Memory B cell (primary cell): ENCODE measurements at places on chromosomes 12 and 14.

- peaks cover 10% of the 10 kb centered on the region for H3K4me1 ChIP-seq
- H3K27ac ChIP-seq = no peak overlapping the region
- no peak overlapping the region for H3K4me3 ChIP-seq
- no peak for DNase-seq
- H3K36me3 ChIP-seq = no peaks in the 10 kb centered on the region
- H3K27me3 ChIP-seq = peaks cover 21% of the 10 kb centered on the region
These were observed 20.3 kb downstream of the SOCS2 start for GRCh38 chr12:93592641-93593406.

GRCh38 chr12:103848143-103848542 lies 7.1 kb upstream of the NT5DC3 start:
- H3K4me1 ChIP-seq = no peaks in the 10 kb centered on the region
- H3K36me3 ChIP-seq = no peaks in the 10 kb centered on the region
- H3K27me3 ChIP-seq = peaks cover 2% of the 10 kb centered on the region
- H3K27ac ChIP-seq = no peak overlapping the region
- H3K4me3 ChIP-seq = no peak overlapping the region

- no peaks in the 10 kb centered on the region for H3K4me1 ChIP-seq
- H3K27ac ChIP-seq = no peak overlapping the region
- peaks cover 1% of the 10 kb centered on the region for H3K36me3 ChIP-seq
- peaks cover 16% of the 10 kb centered on the region for H3K27me3 ChIP-seq
- no peak overlapping the region for H3K4me3 ChIP-seq
These were observed 68.6 kb downstream of the HMGA2 start for GRCh38 chr12:65892841-65893251.

DNA sequence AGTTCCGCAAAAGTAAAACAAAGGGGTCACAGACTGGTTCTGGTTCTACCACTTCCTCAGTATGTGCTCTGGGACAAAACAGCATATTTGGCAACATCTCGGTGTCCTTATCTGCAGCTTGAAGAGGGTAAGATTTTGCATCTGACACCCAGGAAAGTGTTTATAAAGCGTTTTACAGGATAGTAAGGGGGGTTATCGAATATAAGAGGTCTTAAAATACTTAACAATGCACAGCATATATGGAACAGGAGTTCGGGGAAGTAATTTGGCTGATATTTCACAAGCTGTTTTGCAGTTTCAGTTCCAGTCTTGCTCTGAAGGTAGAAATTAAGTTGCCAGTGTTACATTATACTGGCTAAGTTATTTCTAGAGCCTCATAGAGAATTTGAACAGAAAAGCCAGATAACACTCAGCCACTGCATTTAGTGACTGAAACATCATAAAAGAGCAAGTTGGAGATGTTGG lies 904 bp upstream of the MAP4K5 start:
- no peak for DNase-seq
- peaks cover 25% of the 10 kb centered on the region for H3K4me1 ChIP-seq
- no peaks in the 10 kb centered on the region for H3K27me3 ChIP-seq
- H3K27ac ChIP-seq = peak overlapping the region; percentile 78
- H3K4me3 ChIP-seq = peak overlapping the region; percentile 90
- H3K36me3 ChIP-seq = peaks cover 10% of the 10 kb centered on the region

GRCh38 chr12:3996322-3996721 lies 123.1 kb upstream of the PARP11 start:
- H3K4me3 ChIP-seq = no peak overlapping the region
- H3K36me3 ChIP-seq = peaks cover 3% of the 10 kb centered on the region
- peak overlapping the region; percentile 89 for H3K27ac ChIP-seq
- peaks cover 6% of the 10 kb centered on the region for H3K4me1 ChIP-seq

- peaks cover 4% of the 10 kb centered on the region for H3K27me3 ChIP-seq
- no peak overlapping the region for H3K4me3 ChIP-seq
- DNase-seq = no peak
- no peaks in the 10 kb centered on the region for H3K4me1 ChIP-seq
These were observed 21.3 kb upstream of the LDHB start for GRCh38 chr12:21678959-21679358.

DNA sequence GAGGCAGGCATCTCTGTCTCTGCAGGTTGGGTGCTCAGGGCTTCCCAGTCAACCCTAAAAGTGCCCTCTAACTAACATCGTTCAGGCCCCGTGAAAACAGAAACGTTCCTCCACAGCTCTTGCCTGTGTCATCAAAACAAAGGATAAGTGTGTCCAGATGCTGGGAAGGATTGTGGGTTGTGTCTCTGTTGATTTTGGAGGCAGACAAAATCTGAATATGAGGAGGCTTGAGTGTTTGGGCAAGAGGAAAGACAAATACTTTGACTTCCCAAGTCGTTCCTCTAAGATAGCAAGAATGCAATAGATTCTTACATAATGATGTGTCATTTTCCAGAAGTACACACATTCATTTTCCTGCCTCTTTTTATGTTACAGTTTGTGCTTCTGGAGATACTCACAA lies 52.9 kb downstream of the SERPINA3 start:
- H3K36me3 ChIP-seq = no peaks in the 10 kb centered on the region
- H3K27ac ChIP-seq = no peak overlapping the region

DNA sequence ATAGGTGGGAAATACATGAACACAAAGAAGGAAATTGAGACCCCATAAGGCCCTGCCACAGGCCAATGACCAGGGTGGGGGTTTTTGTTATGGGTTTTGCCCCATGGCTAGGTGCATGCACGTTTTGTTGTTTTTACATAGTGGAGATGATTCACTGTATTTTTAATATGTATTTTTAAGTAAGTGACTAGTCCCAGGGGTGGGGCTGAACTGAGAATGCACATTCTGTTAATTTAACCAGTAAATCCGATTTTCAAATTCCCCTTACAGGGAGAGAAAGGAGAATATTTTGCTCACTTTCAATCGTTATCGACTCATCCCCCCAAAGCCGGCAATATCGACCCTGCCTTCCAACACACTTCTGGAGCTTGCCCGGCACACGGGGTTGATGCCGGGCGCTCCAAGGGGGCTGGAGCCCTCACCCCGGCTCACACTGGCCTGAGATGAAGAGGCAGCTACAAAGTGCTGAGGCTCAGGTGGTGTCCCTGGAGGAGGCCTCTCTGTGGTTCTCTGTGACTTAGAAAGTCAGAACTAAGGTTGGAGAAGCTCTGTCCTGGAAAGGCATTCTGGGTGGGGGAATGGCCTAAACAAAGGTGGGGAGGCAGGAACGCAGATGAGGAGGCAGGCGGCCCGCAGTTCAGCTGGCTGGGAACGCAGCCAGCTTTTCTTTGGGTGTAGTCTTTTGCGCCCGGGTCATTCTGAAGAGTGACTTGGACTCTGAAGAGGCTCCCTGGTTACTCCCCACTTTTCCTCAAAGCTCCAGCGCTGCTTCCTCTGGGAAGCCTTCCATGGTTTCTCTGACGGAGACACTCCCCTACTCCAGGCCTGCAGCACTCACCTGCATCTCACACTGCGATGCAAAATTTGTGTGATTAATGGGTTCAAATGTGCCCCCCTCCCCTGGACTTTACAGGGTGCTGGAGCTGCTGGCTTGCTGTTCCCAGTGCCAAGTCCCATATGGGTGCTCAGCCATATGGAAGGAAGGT lies 50.7 kb upstream of the DLK1 start:
- DNase-seq = no peak
- H3K36me3 ChIP-seq = no peaks in the 10 kb centered on the region
- peaks cover 4% of the 10 kb centered on the region for H3K4me1 ChIP-seq
- H3K27ac ChIP-seq = no peak overlapping the region

DNA sequence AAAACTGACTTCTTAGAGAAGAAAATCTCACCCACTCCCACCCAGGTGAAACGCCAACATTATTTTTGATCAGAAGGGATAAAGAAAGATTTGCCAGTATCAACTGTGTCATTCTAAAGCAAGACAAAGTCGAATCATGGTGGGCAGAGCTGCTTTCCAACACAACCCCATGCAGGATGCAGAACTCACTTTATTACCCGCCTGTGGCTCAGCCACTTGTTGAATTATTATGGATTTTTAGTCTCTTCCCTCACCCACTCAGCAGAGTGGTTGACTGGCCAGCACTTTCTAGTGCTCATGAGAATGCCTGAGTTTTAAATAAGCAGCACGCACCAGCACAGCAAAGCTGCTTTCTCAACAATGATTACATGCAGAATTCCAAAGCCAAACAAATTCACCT lies 32.1 kb downstream of the CRACR2A start:
- H3K4me1 ChIP-seq = peaks cover 15% of the 10 kb centered on the region
- no peak for DNase-seq
- peaks cover 33% of the 10 kb centered on the region for H3K36me3 ChIP-seq

- no peak for DNase-seq
- no peaks in the 10 kb centered on the region for H3K4me1 ChIP-seq
- no peaks in the 10 kb centered on the region for H3K36me3 ChIP-seq
- no peak overlapping the region for H3K27ac ChIP-seq
- H3K27me3 ChIP-seq = no peaks in the 10 kb centered on the region
- H3K4me3 ChIP-seq = no peak overlapping the region
These were observed 211.3 kb upstream of the NAV3 start for GRCh38 chr12:77619425-77619824.

DNA sequence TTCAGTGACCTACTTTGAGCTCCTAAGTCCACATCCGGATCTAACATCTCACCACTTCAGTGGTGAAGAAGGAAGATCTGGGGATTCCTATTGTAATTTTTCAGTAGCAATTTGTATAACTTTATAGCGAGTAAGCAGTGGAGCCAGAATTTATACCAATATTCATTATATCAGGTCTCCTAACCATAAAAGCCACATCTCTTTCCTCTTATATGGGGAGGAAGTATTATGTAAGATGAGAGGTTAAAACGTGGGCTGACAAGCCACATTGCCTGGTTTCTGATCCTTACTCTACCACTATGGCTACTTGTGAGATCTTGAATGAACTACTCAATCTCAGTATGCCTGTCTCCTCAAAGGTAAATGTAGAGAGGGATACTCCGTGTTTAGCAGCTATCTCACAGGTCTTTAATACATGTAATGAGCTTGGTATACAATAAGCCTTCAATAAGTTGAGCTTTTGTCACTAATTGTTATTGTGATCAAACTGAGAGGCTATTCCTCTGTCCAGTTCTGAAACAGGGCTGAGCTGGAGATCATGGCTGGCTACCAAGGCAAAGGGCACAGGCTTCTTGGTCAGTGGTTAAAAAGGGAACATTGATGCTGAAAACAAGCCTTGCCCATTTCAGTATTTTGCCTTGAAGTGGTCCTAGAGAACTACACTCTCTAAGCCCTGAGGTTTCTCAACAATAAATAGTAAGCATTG lies 3.3 kb upstream of the TMEM117 start:
- no peak for DNase-seq
- no peaks in the 10 kb centered on the region for H3K36me3 ChIP-seq
- no peak overlapping the region for H3K27ac ChIP-seq
- H3K27me3 ChIP-seq = no peaks in the 10 kb centered on the region
- no peak overlapping the region for H3K4me3 ChIP-seq

- peak overlapping the region; percentile 93 for H3K27ac ChIP-seq
- peaks cover 54% of the 10 kb centered on the region for H3K4me1 ChIP-seq
- peak; percentile 25 for DNase-seq
- no peaks in the 10 kb centered on the region for H3K27me3 ChIP-seq
These were observed 69.2 kb downstream of the RASSF3 start for GRCh38 chr12:64679487-64680001.

DNA sequence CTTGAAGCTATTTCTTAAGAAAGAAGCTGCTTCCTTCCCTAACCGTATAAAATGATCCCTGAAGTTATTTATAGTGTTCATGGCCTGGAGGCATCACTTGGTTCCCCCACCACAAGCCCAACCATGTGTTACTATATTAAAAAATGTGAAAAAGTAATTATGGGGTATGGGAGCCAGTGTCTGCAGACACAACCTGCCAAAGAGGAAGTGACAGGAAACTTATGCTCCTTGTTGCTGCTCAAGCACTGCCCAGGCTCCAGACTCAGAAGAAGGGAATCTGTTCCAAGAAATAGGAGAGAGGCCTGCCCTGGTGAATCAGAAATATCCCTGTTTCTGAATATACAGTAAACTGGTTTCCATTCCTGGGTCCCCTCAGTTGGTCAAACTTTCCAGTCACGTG lies 217.2 kb upstream of the BMP4 start:
- H3K27me3 ChIP-seq = no peaks in the 10 kb centered on the region
- no peak for DNase-seq
- H3K36me3 ChIP-seq = no peaks in the 10 kb centered on the region

- DNase-seq = no peak
- H3K4me3 ChIP-seq = no peak overlapping the region
- no peaks in the 10 kb centered on the region for H3K36me3 ChIP-seq
- H3K4me1 ChIP-seq = no peaks in the 10 kb centered on the region
These were observed 253.1 kb downstream of the ANO2 start for GRCh38 chr12:5691943-5692342.

DNA sequence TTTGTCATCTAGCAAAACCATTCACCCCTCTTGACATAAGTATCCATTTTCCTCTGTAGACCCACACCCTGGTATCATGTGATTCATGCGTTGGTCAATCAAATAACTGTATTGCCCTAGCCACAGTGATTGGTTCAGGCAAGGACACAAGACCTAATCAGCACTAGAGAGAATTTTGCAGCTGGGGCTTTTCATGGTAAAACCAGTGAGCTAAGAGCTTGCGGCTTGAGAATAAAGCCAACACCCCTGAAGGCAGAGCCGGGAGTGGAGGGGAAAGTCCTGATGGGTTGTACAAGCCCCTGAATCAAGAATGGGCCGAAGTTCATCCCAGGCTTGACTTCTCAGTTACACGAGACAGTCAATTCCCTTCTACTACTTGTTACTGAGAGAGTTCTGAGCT lies 33.2 kb upstream of the LTBP2 start:
- peaks cover 4% of the 10 kb centered on the region for H3K4me1 ChIP-seq
- H3K27ac ChIP-seq = no peak overlapping the region
- no peaks in the 10 kb centered on the region for H3K36me3 ChIP-seq
- no peak for DNase-seq
- peaks cover 14% of the 10 kb centered on the region for H3K27me3 ChIP-seq
- no peak overlapping the region for H3K4me3 ChIP-seq

DNA sequence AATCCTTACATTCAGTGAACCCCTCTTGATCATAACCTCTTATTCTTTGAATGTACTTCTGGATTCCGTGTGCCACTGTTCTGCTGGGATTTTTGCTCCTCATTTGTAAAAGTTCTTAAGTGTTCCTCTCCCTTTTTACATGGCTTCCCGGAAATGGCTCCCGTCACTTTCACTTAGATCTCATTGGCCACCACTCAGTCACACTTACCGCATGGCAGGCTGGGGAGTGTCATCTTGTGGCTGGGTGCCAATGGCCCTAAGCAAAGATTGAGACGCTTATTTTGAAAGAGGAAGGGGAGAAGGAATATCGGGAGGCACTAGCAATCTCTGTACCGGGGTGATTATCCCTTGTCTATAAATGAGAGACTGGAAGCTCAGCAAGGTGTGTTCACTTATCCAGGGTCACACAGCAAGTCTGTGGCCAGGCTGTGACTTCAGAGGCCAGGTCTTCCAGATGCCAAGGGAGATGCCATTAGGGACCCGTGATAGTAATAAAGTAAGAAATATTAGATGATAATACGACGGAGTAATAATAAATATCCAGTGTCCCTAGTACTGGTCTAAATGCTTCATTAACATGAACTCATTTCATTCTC lies 68.8 kb downstream of the RNFT2 start:
- DNase-seq = no peak
- peaks cover 23% of the 10 kb centered on the region for H3K4me1 ChIP-seq

GRCh38 chr12:57890191-57891115 lies 43.9 kb upstream of the CTDSP2 start:
- DNase-seq = no peak
- peaks cover 20% of the 10 kb centered on the region for H3K4me1 ChIP-seq
- H3K27ac ChIP-seq = no peak overlapping the region
- H3K4me3 ChIP-seq = no peak overlapping the region
- no peaks in the 10 kb centered on the region for H3K36me3 ChIP-seq
- no peaks in the 10 kb centered on the region for H3K27me3 ChIP-seq
